Bronchial epithelial cell (primary cell): ENCODE measurements at places on chromosomes 3 and 15. TPM values are rescaled to one million over a fixed set of nuclear protein-coding genes. Genes with fewer than 3 reads are reported as not detected.

Gene FBXW12
- total RNA-seq = not detected in 2 replicates

Gene TMC3
- not detected in 2 replicates for total RNA-seq

Gene TUSC7
- not detected in 2 replicates for total RNA-seq

Gene PRICKLE2
- total RNA-seq = 1.4 and 2.4 TPM in 2 replicates

Gene IGSF11
- 0.13 and 1.1 TPM in 2 replicates for total RNA-seq
